Activated naive CD4-positive, alpha-beta T cell (primary cell): ENCODE measurements at places on chromosomes 2 and 18.

- no peak for DNase-seq
These were observed 117.6 kb downstream of the CYRIA start for GRCh38 chr2:16548036-16548435.

DNA sequence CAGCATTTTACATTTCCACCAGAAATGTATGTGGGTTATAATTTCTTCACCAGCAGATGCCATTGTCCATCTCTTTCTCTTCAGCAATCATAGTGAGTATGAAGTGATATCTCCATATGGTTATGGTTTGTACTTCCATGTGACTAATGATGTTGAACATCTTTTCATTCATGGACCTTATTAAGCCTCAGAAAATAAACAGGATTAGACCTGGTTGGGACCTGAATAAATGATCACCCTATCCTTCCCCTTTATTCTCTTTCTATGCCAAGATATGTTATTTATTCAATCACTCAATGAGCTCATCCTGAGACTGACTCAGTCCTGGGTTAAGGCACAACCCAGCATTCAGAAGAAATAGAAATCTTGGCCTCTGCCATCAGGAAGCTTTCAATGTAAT lies 86.6 kb downstream of the ANTXR1 start:
- no peak for DNase-seq

DNA sequence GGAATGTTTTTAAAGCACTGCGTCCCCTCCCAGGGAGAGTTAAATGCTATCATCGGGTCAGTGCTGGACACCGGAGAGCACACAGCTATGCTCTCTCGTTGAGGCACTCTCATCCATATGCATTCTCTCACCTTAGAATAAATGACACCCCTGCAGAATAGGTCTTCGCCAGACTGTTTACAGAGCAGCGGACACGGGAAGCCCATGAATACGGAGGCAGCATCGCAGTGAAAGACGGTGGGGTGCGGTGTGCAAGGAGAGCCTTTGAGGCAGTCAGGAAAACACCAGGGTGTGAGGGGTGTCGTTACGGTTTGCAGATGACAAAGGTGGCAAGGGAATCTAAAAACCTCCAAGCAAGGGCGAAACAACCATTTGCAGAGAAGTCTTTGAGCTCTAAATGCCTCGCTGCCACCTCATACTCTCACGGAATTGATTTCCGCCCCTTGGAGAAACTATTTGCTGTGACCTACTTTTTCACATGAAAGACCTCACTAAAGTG lies 169.2 kb upstream of the FHL2 start:
- DNase-seq, result no peak

DNA sequence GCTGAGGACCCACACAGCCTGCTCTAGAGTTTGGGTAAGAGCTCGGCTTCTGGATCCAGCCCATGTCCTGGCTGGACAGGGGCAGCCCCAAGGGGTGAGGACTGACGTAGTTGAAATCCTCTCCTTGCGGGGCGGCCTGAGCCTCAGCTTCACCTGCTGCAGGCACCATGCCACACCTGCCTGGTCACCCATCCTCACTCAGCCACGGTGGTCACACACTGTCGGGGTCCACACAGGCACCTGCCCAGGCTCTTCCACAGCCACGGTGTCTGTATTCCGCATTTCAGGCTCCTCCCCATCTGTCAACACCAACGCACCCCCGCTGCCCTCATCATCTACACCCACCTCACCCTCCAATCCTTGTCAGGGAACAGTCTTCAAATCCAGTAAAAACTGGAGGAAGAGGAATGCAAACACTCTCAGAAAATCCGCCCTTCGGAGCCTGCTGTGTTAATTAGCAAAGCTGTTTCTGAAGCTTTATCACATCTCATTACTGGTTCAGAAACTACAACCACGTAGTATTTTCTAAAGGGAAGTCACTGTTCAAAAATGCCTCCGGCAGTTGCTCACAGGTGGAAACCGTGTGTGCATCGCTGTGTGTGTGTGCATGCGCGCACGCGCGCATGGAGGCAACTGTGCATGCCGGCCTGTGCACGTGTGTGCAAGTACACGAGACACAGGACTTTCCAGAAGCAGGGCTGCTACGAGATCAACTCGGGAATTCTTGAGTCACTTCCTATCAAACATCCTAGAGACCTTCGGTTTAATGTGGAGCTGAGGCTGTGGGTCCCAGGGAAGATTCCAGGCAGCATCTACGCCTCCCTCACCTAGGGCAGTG lies 38.2 kb downstream of the SLC66A2 start:
- DNase-seq, result no peak

DNA sequence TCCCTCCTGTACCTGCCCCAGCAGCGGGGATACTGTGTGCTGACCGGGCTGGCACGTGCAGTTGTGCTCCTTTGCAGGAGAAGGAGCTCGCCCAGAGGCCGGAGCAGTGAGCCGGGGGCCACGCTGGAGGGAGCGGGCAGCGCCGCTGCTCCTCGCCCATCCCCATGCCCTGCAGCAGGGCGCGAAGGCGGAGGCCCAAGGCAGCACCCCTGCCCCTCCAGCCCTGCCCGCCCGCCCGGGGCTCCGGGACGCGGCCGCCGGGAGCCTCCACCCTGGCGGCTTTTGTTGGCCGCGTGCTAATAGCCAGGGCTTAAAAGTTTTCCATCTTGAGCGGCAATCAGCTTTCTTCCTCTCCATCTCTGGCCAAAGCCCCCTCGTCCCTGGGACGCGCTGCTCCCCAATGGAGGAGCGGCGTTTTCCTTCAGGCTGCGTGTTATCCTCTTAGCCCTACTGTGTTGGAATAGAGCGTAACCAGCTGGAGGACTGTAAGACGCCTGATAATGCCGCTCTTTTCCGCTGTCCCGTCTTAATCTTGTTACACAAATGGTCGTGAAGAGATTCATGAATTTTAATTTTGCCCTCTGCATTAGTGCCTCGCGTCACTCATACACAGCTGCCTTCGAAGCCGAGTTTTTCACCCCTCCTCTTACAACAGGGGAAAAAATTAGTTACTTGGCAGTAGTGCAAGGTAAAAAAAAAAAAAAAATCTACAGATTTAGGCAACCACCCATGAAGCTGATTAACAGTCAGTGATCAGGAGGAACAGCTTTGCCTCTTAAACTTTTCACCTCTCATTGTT lies 172.9 kb upstream of the SIX3 start:
- no peak for DNase-seq

GRCh38 chr18:31491586-31491985 lies 6.4 kb upstream of the DSG2 start:
- no peak for DNase-seq

- no peak for DNase-seq
These were observed 139.8 kb downstream of the GLI2 start for GRCh38 chr2:120875431-120875830.

GRCh38 chr2:165497659-165498317 lies 28.3 kb downstream of the CSRNP3 start:
- DNase-seq, result no peak

DNA sequence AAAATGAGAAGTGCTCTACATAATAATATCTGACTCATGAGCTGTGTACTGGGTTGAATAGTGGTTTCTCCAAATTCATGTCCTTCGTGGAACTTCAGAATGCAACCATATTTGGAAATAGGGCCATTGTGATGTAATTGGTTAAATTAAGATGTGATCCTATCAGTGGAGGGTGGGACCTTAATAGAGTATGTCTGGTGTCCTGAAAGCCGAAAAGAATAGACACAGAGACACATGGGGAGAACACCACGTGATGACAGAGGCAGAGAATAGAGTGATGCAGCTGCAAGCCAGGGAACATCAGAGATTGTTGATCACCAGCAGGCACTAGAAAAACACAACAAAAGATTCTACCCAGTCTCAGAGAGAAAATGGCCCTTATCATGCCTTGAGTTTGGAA lies 310.1 kb downstream of the EXOC6B start:
- DNase-seq, result no peak

DNA sequence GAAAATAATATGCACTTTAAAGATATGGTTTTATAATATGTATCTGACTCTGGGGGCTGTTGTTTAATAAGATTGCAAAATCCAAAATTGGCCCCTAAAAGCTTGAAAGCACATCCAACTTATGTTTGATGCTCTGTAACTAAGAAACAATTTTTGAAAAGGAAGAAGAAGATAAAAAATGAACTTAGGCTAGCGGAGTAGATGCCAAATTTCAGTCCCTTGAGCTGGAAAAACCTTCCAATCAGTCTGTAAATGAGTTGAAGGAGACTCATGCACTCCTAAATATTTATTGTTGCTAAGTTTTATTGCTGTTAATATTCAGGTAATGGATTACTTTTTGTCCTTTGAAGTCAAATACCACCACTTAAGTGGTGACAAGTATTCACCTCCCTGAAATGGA lies 465.0 kb downstream of the ZEB2 start:
- DNase-seq, result no peak

GRCh38 chr2:51218047-51218446 lies 186.1 kb upstream of the NRXN1 start:
- DNase-seq, result no peak

GRCh38 chr2:108616318-108616717 lies 82.0 kb downstream of the LIMS1 start:
- DNase-seq, result no peak

- DNase-seq, result no peak
These were observed 398.4 kb downstream of the NUP35 start for GRCh38 chr2:183522489-183523266.

DNA sequence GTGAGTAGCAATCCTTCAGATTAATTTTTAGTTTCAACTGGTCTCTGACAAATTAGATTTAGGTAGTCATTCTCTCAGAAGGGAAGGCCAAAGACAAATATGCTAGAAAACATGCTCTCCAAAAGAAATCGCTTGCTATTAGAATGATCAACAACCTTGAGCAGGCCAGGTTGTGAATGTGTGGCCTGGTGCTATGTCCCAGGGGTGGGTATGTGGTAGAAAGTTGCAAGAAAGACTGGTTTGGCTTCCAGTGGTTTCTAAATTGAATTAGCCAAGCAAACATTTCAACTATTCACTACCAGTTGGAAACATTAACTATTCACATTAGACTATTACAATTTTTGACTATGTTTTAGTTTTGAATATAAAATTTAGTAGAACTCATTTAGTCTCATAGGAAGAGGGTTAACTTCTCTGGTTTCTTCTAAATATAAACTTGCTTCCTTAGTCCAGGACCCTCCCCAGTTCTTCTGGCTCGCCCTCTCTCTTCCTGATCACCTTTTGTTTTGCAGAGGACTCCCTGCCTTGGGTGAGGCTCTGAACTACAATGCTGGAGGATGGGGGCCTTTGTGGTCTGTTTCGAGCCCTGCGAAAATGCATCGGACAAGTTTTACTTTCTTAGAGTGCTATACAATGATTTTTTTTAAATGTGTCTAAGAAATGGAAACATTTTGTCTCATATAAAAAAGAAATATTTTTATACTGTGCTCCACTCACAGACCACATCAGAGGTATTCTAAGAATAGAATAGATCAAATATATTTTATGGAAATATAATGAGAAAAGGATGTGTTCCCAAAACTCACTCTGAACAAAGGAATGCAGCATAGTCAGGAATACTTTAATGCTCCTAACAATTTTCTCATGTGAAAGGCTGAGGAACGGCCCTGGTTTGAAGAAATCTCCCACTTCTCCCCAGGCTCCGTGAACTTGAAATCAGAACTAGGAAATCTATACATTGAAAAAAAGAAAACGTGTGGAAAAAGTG lies 375.0 kb upstream of the ZEB2 start:
- no peak for DNase-seq

GRCh38 chr2:225104971-225105370 lies 62.7 kb upstream of the DOCK10 start:
- DNase-seq, result no peak

DNA sequence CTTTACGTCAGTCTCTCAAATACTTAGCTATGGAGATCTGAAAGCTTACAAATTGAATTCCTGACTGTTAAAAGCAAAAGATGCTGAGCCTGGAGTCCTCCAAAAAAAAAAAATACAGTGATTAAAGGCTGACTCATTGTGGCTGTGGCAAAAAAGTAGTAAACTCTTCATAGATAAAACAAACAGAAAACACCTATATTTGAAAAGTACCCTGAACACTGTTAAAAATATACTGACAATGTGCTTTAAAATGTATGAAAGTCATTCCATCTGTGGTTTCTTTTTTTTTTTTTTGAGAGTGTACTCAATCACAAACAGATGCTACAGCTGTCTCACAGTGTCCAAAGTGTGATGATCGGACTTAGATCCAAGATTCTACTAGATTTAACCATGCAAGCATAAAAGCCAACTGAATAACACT lies 267.6 kb upstream of the CYP26B1 start:
- DNase-seq, result no peak

- DNase-seq, result no peak
These were observed 91.3 kb upstream of the RAB27B start for GRCh38 chr18:54736981-54737380.

GRCh38 chr2:170535552-170535951 lies 179.6 kb upstream of the SP5 start:
- no peak for DNase-seq

DNA sequence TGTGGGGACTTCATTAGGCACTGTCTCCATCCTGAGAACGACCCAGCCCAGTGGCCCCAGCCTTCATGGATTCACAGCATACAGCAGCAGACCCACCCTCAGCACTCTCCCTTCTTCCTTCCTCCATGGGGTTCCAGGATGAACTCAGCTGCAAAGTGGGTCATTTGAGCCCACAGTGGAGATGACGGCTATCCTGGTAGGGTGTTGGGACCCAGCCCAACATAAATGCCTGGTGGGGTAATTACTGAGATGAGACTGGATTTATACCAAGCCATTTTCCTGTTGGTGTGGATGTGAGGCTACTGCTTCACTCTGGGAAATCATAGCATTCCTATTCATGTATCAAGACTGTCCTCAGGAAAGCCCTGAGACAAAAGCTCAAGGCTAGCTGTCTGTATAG lies 536.7 kb upstream of the TNP1 start:
- DNase-seq, result no peak

DNA sequence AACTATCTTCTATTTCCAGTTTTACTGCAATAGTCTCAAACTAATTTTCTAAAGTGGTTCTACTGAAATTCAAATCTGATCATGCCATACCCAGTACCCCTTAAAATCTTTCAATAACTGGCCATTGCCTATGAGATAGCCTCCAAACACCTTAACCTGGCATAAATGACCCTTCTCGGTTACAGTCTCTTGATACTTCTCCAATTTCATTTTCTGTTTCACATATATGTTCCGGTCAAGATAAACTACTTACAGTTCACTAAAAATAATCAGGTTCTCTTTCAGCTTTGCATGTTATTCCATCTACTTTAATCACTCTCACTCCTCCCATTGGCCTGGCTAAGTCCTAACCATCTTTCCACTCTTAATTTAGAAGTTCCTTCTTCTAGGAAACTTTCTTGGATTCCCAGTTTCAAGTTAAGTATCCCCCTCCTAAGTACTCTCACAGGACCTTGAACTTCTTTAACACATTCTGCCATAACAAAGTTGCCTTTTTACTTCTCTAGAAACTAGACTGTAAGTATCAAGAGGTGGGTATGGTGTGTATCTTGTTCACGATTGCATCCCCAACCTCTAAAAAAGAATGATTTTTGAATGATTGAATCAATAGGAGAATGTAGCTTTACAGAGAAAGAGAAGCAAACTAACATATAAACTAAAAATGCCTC lies 110.2 kb upstream of the RBBP8 start:
- DNase-seq, result no peak

- DNase-seq, result no peak
These were observed 3.8 kb upstream of the OSR1 start for GRCh38 chr2:19362094-19362754.
